ENCODE measurements at places on chromosomes 6 and 20.

DNA sequence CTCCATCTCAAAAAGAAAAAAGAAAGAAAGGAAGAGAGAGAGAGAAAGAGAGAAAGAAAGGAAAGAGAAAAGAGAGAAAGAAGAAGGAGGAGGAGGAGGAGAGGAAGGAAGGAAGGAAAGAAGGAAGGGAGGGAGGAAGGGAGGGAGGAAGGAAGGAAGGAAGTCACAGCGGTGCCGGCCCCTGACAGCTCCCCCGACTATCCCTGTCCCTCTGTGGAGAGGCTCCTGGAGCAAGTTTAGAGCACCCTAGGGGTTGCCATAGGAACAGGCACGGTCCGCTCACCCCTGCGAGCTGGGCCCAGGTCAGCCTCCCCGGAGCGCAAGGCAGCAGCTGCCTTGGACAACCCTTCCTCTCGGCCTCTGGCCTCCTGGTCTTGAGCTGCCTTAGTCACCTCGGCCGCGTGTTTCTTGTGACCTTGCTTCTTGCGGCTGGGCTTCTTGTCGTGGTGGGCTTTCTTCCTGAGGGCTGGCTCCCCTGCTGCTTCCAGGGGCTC, 6.8 kb downstream of the BNIP5 start:
- DNase-seq, result no peak

DNA sequence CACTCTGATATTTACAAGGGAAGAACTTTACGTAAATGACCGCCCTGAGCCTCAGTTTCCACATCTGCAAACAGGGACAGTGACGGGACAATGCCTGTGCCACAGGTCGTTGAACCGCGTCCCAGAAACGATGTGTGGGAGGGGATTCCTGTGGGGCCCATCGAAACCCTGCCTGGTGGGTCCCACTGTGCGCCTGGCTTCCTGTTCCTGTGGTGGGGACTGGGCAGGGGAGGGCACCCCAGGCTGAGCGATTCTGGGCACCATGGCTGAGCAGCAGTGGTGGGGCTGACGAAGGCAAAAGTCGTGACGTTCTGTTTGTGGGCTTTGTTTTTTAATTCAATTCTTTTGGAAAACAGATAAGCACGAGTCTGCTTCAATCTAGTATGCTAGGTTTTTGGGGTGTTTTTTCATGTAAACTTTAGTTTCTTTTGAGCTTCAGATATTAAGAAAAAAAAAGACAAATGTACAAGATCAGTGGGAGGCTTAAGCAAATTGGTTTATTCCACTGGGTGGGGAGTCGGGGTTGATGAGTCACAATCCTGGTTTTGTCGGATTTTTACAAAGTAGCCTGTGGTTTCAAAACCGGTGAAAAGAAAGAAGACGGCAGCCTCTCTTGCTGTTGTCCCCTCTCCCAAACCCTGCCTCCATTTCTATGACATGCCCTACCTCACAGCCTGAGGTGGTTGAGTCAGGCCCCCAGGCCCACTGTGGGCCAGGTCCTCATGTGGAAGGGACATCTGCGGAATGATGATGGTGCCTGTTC, 40.4 kb downstream of the GNAS-AS1 start:
- DNase-seq, result no peak

GRCh38 chr6:51738614-51739013, 348.8 kb downstream of the PKHD1 start:
- peak; percentile 8 for DNase-seq

DNA sequence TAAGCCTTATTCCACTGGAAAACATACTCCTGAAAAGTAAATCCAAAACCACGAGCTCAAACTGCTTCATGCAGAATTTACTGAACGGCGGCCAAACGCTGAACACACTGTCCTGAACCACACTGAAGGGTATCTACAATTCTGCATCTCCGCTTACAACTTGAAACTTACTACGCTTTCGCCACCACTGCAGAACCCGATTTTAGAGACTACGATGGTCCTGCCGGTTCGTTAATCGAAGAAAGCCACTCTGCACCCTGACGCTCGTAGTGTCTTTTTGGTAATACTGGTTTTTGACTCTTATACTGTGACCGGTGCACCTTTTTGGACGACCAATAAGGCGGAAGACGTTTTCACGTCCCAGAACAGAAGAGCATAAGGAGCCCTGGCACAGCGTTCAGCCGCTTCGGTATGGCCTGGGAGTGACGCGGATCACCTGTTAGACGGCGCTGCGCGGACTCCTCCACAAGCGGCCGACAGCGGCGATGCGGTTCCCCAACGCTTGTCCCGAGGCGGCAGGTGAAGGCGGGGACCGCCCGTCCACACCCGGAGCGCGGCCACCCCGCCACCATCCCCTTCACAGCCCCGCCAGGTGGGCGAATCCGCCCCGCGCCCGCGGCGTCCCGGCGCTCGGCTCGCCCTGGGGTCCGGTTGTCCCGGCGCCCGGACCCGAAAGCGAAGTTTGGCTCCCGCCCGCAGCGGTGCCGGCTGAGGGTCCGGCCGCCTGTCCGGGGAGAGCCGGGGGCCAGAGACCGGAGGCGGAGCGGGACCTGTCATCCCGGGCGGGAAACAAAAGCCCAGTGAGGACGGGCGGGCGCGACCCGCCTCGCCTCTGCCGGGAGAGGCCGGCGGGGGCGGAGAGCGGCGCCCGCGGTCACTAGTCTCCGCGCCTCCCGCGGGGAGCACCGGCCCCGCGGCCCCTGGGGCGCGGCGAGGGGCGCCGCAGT, 784 bp downstream of the FKBP5 start:
- peak; percentile 48 for DNase-seq

DNA sequence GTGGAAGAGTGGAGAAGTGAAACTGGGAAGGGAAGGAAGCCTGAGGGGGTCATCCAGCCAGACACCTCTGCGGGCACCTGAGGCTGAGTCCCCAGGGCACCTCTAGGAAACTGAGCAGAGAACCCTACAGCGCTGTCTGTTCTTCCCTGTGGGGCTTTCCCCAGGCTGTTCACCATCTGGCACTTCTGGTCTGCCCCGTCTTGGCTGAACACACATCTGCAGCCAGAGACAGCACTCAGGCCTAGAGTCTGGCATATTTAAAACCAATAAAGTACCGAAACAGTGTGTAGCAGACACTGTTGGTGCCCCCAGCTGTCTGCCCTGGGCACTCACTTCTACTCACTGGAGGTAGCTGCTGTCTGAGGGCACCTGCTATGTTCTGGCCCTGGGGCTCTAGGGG, 9.4 kb upstream of the ARFGEF2 start:
- peak; percentile 47 for DNase-seq

DNA sequence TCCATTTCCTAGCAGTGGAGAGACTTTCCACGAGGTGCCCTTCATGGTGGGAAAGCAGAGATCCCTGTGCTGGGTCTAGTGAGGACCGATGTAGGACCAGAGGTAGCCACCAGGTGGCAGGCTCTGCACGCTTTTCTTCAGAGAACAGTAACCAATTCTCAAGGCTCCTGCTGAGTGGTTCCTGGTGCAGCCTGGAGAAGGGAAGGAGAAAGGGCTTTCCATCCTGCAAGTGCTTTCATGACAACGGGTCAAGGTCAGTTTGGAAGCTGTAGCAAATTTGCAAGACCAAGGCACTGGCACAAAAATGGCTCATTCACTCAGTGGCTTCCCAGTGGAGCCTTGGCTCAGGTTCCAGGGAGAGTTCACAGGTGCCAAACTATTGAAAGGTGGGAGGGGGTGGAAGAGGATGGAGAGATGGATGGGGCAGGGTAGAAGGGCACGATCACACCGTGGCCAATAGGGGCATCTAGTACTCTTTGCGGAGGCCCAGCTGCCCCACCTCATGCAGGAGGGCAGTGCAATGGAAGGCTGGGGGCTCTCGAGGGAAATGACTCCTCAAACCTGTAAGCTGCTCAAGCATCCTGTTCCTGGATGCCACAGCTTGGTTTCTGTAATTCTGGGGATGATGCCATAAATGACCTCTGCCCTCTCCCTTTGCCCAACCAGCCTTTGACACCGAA, 25.5 kb upstream of the KCNK16 start:
- DNase-seq, result peak; percentile 60

GRCh38 chr6:72626126-72626525, 4.3 kb downstream of the KCNQ5 start:
- DNase-seq, result no peak

DNA sequence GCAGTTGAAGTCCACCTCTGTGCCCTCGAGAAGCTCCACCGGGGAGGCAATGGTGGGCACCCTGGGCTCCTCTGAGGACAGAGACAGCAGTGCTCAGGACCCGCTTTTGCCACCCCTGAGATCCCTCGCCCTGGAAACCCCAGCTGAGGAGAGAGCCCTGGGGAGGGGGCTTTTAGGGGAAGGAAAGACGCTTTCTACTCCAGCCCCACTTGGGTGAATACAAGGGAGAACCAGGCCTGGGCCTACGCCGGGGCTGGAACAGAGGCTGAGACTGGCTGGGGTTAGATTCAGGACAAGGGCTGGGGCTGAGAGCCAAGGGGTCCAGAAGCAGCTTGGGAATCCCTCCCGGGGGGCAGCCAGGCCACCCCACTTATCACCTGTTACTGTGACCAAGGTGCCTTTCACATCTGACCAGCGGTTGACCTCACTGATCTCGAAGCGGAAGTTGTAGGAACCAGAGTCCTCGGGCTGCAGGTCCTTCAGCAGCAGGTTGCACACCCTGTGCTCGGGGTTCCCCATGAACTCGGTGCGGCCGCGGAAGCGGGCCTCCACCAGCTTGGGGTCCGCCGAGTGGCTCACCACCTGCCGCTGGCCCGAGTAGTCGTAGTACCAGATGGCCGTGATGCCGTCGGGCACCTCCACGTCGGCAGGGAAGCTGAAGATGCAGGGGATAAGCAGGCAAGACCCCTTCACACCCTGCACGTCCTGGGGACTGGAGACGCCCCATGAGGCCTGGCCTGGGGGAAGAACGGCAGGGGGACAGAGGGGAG, 6.2 kb downstream of the SIGLEC1 start:
- DNase-seq, result no peak
